PC-3 (cell line): ENCODE measurements at places on chromosomes 3 and 15.

- DNase-seq: peak; percentile 40
Observed at GRCh38 chr3:9298236-9298635, 48.8 kb upstream of the SRGAP3 start.

DNA sequence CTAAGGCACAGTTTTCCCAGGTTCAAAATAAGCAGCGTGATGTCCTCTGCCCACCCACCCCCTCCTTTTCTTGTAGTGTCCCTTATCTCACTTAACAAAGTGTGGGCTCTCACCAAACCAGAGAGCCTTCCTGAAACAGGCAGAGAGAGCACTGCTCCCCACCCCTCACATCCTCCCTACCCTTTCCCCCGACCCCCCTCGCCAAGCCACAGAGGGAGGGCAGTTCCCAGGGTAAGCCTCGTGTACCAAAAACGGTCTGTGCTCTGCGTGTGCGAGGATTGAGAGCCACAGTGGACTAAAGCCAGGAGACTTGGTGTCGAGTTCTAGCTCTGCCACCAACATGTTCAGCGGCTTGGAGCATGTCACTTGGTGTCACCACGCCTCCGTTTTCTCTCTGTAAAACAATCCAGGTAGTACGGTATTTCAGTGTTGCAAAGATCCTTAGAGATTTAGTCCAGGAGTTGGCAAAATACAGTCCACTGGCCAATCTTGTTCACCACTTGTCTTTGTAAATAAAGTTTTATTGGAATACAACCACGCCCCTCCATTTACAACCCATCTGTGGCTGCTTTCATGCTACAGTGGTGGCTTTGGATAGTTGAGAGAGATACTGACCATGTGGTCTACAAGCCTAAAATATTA is 249.9 kb downstream of the OPA1 start:
- DNase-seq: no peak

DNA sequence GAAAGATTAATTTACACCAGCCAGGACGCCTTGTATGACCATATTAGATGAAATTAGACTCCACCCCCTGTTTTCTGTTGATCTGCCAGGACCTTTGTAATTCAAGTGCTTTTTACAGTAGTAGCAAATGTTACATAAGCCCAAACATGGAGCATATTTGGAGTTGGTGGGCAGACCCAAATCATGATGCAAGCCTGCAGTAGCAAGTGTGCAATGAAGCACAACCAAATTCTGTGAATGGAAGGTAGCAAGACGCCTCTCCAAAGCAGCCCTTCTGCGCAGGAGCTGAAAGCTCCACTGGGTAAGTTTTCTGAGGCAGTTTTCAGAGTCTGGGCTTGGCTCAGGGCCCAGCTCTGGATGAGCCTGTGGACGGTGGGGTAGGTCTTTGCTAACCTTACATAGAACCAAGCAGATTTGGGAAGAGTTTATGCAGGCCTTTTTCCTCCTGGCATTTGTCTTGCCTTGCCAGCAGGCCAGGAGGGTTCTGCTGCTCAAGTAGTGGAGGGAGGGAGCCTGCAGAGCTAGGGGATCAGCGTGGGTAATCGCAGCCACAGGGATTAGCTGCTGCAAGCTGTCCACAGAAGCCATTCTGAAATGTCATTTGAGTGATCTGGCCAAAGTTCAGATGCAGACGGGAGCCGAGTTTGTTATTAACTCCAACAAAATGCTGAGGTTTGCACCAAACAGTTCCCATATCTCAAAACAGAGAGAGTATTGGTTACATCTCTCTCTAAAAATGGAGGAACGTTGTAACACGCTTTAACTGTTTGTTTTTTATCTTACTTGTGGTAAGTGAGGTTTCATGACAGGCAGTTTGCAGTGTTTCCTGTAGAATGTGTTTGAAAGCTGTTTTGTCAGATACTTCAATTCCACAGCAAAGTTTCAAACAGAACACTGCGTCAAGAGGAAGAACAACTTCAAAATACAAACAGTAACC is 55.4 kb downstream of the PSMD6 start:
- DNase-seq: no peak

DNA sequence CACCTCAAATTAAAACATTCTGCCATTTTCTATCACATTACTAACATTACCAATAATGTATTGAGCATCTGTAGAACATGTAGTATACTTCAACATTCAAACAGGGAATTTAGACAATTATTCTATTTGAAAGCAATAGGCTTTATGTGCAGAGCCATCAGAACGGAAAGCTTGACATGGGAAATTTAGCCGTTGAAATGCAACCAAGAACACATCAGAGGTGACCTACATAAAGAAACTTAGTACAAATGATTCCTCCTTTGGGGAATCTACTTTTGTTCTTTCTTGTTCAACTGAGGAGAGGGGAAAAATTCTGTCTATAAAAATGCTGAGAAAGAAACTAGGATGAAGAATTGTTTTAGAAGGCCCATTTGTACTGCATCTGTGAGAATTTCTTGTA is 38.6 kb upstream of the RBMS3 start:
- no peak for DNase-seq

GRCh38 chr3:47469616-47470015 is 6.1 kb downstream of the SCAP start:
- no peak for DNase-seq

- peak; percentile 72 for DNase-seq
Observed at GRCh38 chr3:127694467-127695215, 21.9 kb downstream of the ABTB1 start.

- peak; percentile 17 for DNase-seq
Observed at GRCh38 chr3:47512416-47513124, 942 bp downstream of the ELP6 start.

- no peak for DNase-seq
Observed at GRCh38 chr3:101009386-101009785, 16.2 kb upstream of the ABI3BP start.

GRCh38 chr15:74427607-74428441 is 5.9 kb downstream of the SEMA7A start:
- DNase-seq: no peak

GRCh38 chr15:101159096-101159935 is 92.5 kb downstream of the CHSY1 start:
- DNase-seq: no peak

DNA sequence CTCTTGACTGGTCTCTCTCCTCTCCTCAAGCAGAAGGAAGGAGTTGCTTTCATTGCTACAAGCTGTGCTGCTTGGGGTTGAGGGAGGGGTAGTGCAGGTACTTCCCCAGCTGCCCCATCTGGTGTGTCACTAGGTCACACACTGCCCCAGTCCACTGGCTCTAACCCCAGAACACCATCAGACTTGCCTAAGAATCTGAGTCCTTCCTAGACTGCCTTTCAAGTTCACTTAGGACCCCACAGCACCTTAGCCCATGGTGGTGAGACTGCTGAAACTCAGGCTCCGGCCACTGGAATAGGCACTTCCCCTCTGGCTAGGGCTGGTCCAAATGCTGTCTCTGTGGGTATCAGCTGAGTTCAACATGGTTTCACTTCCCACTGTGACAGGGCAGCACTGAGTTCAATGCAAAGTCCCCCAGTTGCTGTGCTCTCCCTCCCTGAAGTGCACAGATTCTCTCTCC is 279.7 kb upstream of the GOLGA6L4 start:
- no peak for DNase-seq

DNA sequence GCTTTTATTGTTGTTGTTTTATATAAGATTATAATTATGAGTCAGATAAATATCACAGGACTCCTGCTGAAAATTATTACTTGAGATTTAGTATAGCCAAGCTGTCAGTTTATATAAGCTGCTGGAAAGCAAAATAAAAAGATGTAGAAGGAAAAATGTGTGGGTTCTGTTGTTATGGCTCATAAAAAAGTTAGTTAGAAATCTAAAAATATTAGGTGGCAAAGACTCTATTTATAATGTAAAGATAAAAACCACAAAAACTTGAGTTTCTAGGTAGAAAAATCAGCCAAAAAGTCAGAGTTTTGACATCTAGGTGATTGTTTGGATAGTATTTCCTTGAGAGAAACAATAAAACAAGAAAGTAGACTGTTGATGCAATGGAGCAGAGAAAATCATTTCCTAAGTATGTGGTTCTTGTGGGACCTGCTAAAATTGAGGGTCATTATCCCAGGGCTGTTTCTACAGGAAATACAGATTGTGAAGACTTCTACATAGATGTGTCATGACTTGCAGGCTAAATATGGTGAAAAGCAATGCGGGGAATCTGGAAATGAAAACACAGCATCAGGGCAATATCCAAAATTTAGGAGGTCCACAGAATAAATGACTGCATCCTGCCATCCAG is 1109.6 kb upstream of the CADM2 start:
- DNase-seq: no peak

DNA sequence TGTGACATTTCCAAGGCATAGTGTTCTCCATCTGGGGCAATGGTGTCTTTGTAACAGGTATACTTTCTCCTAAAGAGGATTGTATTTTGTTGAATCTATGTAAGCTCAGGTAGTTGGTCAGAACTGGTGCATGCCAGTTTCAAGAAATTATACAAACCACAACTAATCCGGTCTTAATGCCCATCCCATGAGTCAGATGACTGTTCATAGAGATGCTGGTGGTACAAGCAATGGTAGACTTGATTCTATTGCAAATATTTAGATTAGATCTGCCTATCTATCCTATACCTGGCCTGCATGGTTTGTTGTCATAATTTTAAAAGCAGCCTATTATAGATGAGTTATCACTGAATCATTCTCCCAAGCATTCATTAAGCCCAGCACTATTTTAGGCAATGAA is 43.5 kb downstream of the ATP13A5 start:
- peak; percentile 50 for DNase-seq

- DNase-seq: no peak
Observed at GRCh38 chr3:59609657-59610348, 560.0 kb upstream of the CFAP20DC start.

- peak; percentile 44 for DNase-seq
Observed at GRCh38 chr3:120214176-120214575, 70.8 kb downstream of the GPR156 start.

DNA sequence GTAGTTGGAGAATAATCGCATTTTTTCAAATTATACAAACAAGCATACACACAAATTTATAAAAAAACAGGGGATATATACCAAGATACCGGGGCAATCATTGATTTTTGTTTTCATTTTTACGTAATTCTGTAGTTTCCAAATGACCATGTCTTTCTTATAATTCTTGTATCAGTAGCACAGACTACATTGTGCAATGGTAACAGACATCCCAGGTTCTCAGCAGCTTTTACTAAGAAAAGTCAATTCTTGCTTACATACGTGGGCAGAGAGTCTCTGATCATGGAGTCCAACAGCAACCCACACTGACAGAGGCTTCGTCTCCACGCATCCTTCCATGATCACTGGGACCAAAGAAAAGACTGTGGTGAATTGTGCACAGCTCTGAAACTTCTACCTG is 441.3 kb downstream of the TBL1XR1 start:
- DNase-seq: no peak

- DNase-seq: no peak
Observed at GRCh38 chr15:101198031-101198575, 53.7 kb downstream of the CHSY1 start.

GRCh38 chr3:188067932-188068331 is 86.0 kb upstream of the LPP start:
- peak; percentile 64 for DNase-seq

GRCh38 chr15:26662283-26662682 is 110.6 kb downstream of the GABRB3 start:
- DNase-seq: no peak

GRCh38 chr15:33994005-33994615 is 25.8 kb downstream of the CHRM5 start:
- peak; percentile 68 for DNase-seq

DNA sequence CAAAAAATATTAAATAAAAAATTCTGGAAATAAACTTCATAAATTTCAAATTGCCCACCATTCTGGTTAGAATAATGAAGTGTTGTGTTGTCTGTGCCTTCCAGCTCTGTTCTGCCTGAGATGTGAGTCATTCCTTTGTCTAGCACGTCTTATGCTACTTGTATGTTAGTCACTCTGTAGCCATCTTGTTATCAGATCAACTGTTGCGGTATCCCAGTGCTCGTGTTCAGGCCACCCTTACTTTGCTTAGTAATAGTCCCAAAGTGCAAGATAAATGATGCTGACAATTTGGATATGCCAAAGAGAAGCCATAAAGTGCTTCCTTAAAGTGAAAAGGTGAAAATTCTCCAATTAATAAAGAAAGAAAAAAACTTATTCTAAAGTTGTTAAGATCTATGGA is 527.5 kb downstream of the NAALADL2 start:
- DNase-seq: peak; percentile 84

GRCh38 chr15:61169904-61170695 is 59.0 kb downstream of the RORA start:
- no peak for DNase-seq

GRCh38 chr15:63495343-63495742 is 9.1 kb upstream of the USP3 start:
- no peak for DNase-seq

DNA sequence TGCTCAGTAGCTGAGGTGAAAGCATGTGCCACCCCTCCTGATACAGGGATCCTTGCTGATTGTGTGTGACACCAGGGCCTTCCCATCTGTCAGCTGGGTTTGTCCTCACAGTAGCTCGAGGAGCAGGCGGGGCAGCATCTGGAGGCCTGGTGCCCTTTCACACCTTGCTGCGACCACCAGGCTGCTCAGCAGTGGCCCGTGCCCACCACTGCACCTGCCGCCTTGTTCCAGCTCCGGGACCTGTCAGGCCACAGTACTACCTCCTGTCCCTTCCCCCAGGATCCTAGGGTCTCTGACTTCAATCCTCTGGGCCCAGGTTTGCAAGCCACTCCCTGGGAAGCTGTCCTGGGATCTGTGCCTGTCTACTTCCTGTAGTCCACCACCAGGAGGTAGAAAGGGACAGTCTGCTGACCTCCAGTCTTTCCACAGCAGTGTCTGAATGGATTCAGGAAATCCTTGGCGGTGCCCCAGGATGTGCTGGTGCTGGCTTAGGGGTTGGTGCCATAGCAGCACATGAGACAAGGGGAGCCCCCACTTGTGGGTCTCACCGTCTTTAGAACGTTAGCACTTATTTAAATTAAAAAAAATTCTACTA is 27.5 kb downstream of the APBA2 start:
- DNase-seq: no peak

DNA sequence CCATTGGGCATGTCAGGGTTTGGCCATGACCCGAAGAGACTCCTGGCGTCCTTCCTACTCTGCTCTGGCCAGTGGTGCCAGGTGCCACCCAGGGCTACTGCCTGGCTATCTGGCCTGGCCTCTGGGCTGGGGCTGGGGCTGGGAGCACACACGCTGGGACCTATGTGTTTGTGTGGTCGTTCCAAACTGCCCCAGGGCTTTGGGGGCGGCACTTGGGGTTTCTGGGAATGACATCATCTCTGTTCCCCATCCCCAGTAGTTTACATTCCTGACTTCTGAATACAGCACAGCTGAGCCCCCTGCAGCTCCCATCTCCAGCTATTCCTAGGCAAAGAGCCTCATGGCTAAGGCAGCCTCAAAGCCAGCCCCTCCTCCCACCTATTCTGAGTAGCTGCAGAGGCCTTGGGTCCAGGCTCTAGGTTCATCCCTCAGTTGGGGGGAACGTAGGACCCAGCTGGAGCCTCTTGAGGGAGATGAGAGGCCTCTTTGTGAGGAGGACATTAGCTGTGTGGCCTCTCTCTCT is 24.3 kb downstream of the PLEKHO2 start:
- DNase-seq: no peak

GRCh38 chr3:156211583-156211982 is 91.2 kb downstream of the KCNAB1 start:
- peak; percentile 74 for DNase-seq
